Dermis microvascular lymphatic vessel endothelial cell (primary cell): ENCODE measurements at places on chromosomes 4 and X.
A peak's percentile ranks its signal among the peaks of the same experiment; 100 is the strongest.

GRCh38 chrX:130111220-130112154, 1.2 kb upstream of the ELF4 start:
- DNase-seq: no peak

DNA sequence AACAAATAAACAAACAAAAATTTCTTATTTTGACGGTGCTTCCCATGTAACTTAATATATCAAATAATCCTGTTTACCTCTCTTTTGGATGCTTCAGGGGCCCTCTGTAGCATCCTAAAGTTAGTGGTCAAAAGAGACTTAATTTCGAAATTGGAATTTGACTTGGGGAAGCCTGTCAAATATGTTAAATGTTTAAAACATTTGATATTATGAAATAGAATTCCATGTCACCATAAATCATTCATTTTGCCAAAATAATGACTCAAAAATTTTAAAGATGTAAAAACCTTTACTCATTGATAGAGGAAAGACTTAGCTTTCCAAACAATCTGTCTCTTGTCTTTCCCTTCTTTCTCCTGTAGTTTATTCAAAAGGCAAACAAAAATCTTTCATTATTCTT, 20.6 kb upstream of the TEX13A start:
- no peak for DNase-seq

DNA sequence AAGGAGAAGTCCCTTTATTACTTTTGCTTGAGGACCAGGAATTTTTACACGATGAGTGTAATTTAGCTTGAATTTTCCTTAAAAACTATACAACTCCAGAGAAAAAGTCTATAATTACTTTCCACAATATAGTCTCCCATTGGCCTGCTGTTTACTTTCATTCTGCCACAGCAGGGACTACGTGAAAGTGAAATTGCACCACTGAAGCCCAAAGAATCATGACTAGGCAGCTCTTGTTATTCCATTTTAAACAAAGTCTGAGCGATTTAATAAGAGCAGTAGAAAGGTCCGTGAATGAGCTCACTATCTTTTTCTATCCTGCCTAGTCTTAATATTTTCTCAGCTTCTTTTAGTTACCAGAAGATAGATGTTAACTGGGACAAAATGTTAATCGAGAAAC, 68.6 kb downstream of the ADGRG4 start:
- no peak for DNase-seq

DNA sequence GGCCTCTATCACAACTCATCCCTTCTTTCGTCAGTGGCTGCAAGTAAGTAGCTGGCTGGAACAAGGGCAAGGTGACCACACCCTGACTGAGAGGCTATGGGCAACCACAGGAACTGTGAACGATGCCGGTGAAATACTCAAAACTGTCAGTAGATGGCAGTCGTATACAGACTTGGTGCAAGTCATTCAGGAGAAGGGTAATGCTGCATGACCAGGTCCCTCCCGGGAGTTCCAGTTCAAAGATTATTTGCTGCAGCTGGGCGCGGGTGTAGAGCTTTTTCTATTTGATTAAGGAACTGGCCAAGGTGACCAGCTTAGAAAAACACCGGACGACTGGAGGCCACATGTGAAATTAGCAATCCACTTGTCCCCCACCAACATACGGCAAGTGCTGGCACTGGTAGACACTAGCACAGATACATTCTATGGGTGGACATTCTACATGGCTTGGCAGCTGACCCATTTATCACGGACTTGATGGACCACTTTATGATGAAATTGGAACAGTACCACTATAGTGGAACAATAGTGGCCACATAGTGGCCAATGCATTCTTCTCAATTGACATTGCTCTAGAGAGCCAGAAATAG, 726.6 kb downstream of the TRAM1L1 start:
- DNase-seq: peak; percentile 53
